Articular chondrocyte of knee joint (primary cell): ENCODE measurements at places on chromosomes 2 and 18. TPM values are rescaled to one million over a fixed set of nuclear protein-coding genes. Genes with fewer than 3 reads are reported as not detected.

ADRA2B gene
- under 0.01 TPM in 1 of 2 replicates, not detected in the other for total RNA-seq

FSIP2 gene
- 0.54 and 0.78 TPM in 2 replicates for total RNA-seq

AQP12B gene
- not detected in 2 replicates for total RNA-seq

HNMT gene
- total RNA-seq: 31.5 and 63.0 TPM in 2 replicates

SLC4A3 gene
- 3.6 and 3.8 TPM in 2 replicates for total RNA-seq

PROC gene
- total RNA-seq: 0.11 TPM in 1 of 2 replicates, not detected in the other

UGT1A6 gene
- total RNA-seq: not detected in 2 replicates

IMP4 gene
- total RNA-seq: 50.5 and 53.4 TPM in 2 replicates

ALPI gene
- total RNA-seq: not detected in 2 replicates

VSNL1 gene
- 0.11 and 0.13 TPM in 2 replicates for total RNA-seq

DPYSL5 gene
- not detected in 2 replicates for total RNA-seq

PIEZO2 gene
- 268 and 271 TPM in 2 replicates for total RNA-seq

SLC4A5 gene
- total RNA-seq: 2.2 and 2.7 TPM in 2 replicates

SIX3 gene
- not detected in 2 replicates for total RNA-seq

CCDC74A gene
- 6.9 and 12.6 TPM in 2 replicates for total RNA-seq

PLCL1 gene
- total RNA-seq: 0.39 and 0.65 TPM in 2 replicates

GREB1L gene
- under 0.01 and 0.11 TPM in 2 replicates for total RNA-seq

SCN2A gene
- 1.0 and 3.6 TPM in 2 replicates for total RNA-seq

SFTPB gene
- not detected in 2 replicates for total RNA-seq

SERPINB7 gene
- total RNA-seq: 0.11 TPM in 1 of 2 replicates, not detected in the other

MAB21L4 gene
- total RNA-seq: not detected in 2 replicates

PFN4 gene
- 0.52 and 0.65 TPM in 2 replicates for total RNA-seq

SIX2 gene
- 35.5 and 41.8 TPM in 2 replicates for total RNA-seq

GKN1 gene
- total RNA-seq: 0.26 TPM in 1 of 2 replicates, not detected in the other

LAPTM4A gene
- total RNA-seq: 523 and 546 TPM in 2 replicates

CFAP210 gene
- 0.11 and 0.26 TPM in 2 replicates for total RNA-seq

AQP4 gene
- total RNA-seq: not detected in 2 replicates

SLC14A1 gene
- 0.65 and 5.0 TPM in 2 replicates for total RNA-seq

AKAIN1 gene
- not detected in 2 replicates for total RNA-seq

RNU2-63P gene
- under 0.01 TPM in 1 of 2 replicates, not detected in the other for total RNA-seq

ALLC gene
- total RNA-seq: not detected in 2 replicates

KCNG2 gene
- total RNA-seq: not detected in 2 replicates

FN1 gene
- total RNA-seq: 3,432 and 5,356 TPM in 2 replicates

MYO5B gene
- 6.0 and 6.6 TPM in 2 replicates for total RNA-seq

ALK gene
- not detected in 2 replicates for total RNA-seq

ACAA2 gene
- 81.9 and 89.7 TPM in 2 replicates for total RNA-seq
